ENCODE measurements at places on chromosomes 3 and 15.

DNA sequence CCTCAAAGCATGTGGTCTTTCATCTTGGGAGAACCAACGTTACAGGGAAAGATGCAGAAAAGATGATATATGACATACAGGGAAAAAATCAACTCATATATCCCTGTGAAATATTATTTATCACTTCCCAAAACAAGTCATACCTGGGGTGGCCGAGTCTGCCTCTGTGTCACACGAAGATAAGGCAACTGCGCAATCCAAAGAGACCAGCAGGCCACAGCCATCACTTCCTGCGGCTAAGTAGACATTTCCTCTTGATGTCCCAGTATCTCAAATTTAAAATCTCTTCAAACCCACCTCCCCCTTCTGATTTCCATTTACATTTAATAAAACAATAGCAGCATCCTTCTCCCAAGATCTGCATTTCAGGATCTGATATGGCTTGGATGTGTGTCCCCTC lies 71.5 kb downstream of the IGF2BP2 start:
- no peak for DNase-seq

DNA sequence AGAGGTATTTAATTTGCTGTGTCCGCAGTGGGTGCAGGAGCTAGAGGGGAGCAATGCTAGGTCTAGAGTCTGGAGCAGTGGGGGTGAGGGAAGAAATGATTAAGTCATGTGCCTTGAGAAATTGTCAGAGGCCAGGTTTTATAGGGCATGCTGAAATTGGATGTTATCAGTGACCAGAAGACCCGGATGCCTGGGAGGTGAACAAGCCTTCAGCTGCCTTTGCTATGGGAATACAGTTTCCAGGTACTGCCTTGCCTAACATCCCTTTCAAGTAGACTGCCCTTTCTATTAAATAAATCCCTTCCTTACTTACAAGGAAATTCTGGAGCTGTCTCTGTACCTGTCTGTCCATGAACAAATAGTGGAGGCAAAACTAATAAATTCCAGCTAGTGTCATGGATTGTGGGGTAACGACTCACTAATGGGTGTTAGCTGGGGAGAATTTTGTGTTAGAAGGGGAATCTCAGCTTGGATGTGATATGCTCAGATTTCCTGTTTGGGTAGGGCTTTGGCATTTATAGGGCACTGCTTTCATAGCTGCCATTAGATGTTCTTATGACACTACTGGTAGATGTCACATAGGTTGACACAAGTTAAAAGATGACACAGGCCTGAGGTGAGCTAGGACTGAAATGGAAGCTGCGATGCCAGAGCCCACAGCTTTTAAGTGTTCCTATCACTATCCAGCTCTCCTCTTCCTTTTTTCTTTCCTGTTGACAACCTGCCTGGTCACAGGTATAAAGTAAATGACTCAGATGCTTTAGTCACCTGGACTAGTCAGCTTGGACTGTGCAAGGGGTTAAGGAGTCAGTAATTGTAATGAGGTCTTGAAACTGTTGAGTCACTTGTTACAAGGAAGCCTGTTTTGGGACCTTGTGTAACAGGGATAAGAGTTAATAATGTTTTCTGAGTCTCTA lies 21.3 kb downstream of the CHD2 start:
- DNase-seq, result no peak

GRCh38 chr3:23084367-23084766 lies 118.8 kb upstream of the UBE2E2 start:
- DNase-seq, result no peak

DNA sequence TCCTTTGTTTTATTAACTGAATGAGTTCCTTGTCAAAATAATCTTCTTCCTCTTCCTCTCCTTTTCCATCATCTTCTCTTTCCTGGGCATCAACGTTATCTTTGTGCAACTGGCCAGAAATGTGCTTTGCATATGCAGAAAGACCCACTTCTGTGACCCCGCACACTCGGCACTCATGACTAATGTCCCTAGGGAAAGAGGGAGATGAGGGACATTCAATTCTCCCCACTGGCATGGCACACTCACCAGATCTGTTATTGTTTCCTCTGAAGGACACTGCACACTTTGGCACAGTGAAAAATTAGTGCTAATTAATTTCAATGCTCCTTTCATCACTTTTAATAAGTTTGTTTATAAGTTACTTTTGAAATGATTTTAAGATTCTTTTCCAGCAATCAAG lies 34.0 kb downstream of the ZNF106 start:
- DNase-seq, result no peak

GRCh38 chr15:65055201-65055870 lies 10.1 kb downstream of the SLC51B start:
- no peak for DNase-seq

DNA sequence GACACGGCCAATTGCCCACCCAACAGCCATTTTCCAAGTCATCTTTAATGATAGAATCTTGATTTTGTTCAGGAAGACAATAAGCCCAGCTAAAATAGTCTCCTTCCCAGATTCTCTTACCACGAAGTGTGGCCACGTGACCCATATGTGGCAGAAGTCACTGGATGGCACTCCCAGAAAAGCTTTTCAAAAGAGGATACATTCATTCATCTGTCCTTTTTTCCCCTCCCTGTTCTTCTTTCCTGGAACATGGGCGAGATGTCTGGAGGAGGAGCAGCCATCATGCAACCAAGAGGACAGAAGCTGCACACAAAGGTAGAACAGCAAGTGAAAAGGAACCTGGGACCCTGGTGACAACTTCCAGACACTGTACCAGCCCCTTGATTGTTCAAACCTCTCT lies 174.7 kb downstream of the UACA start:
- no peak for DNase-seq

GRCh38 chr3:115099986-115100571 lies 47.0 kb downstream of the ZBTB20 start:
- DNase-seq, result no peak

- DNase-seq, result no peak
These were observed 64.3 kb downstream of the SLC49A4 start for GRCh38 chr3:122859021-122859805.

DNA sequence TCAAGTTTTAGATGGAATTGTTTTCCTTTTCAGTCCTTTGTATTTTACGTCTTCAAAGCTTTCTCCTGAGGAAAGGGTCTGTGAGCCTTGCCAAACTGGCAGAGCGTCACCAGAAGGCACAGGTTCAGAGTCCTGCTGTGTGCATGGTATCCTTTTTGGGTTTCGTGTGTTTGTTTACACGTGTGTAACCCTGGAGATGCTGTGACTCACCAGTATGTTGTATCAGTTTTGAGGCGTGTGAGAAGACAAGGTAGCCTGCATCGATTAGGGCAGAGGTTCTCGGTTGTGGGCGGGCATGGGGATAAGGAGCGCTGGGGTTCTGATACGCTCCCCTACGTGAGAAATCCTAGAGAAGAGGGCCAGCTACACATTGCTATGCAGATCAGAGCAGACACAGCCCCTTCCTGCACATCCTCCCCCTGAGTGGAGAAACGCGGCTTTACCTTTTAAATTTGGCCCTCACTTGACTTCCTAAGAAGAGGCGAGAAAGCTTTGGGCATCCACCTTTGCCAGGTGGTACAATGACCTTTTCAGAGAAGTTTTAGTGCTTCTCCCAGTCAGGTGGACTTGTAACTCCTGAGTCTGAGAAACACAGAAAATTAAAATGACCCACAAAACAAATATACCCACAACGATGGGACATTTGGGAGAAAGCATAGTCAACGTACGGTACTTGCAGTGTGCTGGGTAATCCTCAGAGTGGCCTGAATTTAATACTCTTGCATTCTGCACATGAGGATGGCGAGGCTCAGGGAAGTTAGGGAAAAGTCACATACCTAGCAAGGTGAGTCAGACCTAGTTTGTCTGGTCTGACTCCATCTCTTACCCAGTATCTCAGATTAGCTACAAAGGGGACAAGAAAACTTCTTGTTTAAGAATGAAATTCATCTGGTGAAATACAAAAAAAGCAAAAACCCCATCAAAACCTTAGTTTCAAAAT lies 38.1 kb downstream of the TRAK1 start:
- DNase-seq, result no peak

- DNase-seq, result no peak
These were observed 186.8 kb downstream of the SLCO3A1 start for GRCh38 chr15:92040350-92040749.

GRCh38 chr15:32919749-32920414 lies 202.1 kb downstream of the GREM1 start:
- no peak for DNase-seq

GRCh38 chr3:193389335-193389734 lies 10.8 kb upstream of the ATP13A5 start:
- DNase-seq, result no peak

- no peak for DNase-seq
These were observed 617 bp upstream of the EOGT start for GRCh38 chr3:69014022-69014580.

DNA sequence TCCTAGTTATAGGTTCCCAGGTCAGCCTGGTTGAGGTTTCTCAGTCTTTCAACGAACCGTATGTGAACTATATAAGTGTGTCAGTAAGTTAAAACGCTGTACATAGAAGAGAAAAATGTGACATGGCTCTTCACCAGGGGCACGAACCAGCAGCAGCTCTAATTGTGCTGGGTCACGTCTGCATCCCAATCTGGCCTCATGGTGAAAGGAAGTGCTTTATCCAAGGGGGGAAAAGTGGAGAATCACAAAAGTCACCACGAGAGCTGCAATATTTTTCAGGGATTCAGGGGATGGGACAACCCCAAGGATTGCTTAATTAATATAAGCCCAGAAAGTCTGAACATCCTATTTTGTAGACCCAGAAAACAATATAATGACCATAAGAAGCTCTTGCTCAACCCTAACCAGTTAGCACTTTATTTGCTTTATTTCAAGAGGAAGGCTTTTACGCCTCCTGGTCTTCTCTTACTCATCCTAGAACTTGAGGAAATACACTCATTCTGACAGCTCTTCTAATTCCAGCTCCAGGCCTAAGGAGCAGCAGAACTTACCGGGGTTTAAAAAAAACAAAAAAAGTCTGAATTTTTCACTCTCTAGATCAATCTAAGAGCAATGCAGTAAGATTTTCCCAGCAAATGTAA lies 16.5 kb downstream of the ANXA2 start:
- no peak for DNase-seq

DNA sequence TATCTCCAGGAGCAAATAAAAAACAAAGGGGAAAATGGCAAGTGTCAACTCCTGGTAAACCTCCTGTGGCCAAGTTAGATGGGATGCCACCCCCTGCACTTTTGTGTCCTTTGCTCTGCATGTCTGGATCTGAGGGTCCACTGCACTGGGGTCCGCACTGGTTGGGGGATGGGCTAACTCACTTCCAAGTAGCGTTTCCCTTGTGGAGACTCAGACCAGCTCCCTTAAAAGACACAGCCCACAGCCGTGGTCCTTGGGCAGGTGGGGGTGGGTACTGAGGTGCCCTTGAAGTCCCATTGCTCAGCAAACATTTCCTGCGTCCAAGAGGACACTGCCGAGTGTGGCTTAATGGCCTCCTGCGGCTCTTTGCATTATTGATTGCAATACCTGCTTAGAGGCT lies 188.2 kb downstream of the MEGF11 start:
- no peak for DNase-seq

GRCh38 chr3:125148836-125149235 lies 63.7 kb downstream of the SLC12A8 start:
- no peak for DNase-seq

DNA sequence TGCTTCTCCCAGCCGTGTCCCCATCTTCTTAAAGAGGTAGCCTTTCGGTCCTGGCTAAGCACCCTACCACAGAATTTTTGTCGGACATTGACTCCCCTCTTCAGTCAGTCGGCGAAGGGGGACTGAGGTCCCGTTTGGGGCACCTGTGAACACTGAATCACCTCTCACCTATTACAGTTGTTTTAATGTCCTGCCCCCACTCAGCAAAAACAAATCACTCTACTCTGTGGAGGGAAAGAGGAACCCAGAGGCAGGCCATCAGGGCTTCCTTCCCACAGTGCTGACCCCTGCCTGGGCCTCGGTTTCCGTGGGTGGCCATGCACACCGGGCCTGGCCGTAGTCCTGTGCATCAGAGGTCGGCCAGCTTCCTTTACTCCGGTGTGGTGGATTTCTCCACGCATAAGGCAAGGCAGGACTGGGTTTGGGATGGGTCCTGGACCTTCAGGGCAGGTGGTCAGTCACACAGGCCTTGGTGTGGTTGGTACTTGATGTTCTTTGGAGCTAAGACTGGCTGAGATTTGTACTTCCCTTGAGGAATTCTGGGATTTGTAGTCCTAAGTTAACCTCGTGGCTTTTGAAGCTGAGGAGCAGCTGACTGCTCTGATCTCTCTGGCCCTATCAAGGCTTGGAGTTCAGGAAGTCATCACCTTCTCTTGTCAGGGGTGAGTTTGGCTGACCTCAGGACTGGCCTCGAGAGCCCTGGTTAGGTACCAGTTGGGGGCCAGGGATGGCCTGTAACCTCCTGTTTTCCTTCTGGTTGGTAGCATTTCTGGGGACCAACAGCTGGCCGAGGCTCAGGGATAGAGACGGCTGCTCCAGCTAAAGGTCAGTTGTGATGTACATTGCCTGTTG lies 627 bp upstream of the FAM131A start:
- DNase-seq, result peak; percentile 64

GRCh38 chr3:32498992-32499391 lies 3.7 kb downstream of the CMTM6 start:
- no peak for DNase-seq

DNA sequence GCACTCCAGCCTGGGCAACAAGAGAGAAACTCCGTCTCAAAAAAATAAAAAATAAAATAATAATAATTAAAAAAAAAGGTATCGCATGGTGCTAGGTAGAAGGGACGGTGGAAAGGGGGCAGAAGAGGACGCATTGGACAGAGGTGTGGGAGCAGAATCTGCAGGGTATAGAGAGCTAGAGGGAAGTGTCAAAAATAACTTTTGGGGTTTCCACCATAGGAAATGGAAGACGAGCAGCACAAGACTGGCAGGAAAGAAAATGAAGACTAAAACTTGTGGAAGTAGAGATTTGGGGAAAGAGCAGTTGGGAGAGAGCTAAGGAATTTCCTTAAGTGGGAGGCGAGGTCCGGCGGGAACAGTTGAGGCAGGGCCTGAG lies 585 bp upstream of the MKRN2 start:
- no peak for DNase-seq

DNA sequence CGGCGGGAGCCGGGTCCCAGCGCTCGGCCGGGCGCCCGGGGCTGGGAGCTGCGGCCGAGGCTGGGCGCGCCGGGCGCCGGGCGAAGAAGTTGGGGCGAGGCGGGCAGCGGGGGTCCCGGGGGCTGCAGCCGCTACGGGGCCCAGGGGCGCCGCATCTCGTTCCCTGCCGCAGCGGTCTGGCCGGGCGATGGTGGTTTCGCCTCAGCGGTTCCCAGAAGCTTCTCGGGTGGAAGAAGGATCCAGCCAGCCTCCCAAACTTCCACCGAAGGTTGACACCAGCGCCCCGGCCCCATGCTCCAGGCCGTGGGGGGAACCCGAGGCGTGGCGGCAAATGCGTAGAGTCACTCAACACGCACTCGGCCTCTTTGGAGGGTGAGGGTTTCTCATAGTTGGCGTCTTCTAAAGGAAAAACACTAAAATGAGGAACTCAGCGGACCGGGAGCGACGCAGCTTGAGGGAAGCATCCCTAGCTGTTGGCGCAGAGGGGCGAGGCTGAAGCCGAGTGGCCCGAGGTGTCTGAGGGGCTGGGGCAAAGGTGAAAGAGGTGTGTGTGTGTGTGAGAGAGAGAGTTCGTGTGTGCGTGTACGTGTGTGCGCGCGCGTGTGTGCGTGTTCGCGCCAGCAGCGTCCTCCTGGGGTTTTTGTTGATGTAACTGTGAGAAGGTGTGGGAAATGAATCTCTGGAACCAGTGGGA lies 940 bp downstream of the BOC start:
- peak; percentile 34 for DNase-seq

All from NCI-H2171 treated with DMSO at 0.1 percent for 48 hours (cell line).